Hematopoietic multipotent progenitor cell treated with erythropoietin and hydrocortisone succinate and interleukin-3 and kit ligand, for 4 days (in vitro differentiated cells): ENCODE measurements at places on chromosomes 4 and X.

- DNase-seq = peak; percentile 22
Observed at GRCh38 chr4:55008166-55009056, 117.0 kb downstream of the KDR start.

- no peak for DNase-seq
Observed at GRCh38 chrX:148385471-148385870, 114.9 kb upstream of the AFF2 start.

GRCh38 chr4:87092389-87093141 lies 127.9 kb downstream of the KLHL8 start:
- DNase-seq = peak; percentile 88

GRCh38 chr4:154254999-154255398 lies 236.6 kb downstream of the DCHS2 start:
- peak; percentile 12 for DNase-seq
